Regular cardiac myocyte (primary cell): ENCODE measurements at places on chromosomes 6 and 20. TPM values are rescaled to one million over a fixed set of nuclear protein-coding genes. Genes with fewer than 3 reads are reported as not detected.

Gene CD93
- total RNA-seq, result 2.8 and 3.1 TPM in 2 replicates

Gene LGSN
- under 0.01 TPM in 1 of 2 replicates, not detected in the other for total RNA-seq

Gene CPNE5
- total RNA-seq, result under 0.01 TPM in 1 of 2 replicates, not detected in the other

Gene LINC00237
- total RNA-seq, result not detected in 2 replicates

Gene RNF5
- total RNA-seq, result 35.5 and 41.0 TPM in 2 replicates

Gene PRL
- total RNA-seq, result not detected in 2 replicates
